Activated T-helper 1 cell treated with anti-CD3 and anti-CD28 coated beads, Interleukin-2, amount 50 U/mL, for 16 hours (primary cell): ENCODE measurements at places on chromosomes 1 and 21.
A peak's percentile ranks its signal among the peaks of the same experiment; 100 is the strongest.

GRCh38 chr1:183655562-183656075, 2.5 kb upstream of the APOBEC4 start:
- DNase-seq = peak; percentile 52

DNA sequence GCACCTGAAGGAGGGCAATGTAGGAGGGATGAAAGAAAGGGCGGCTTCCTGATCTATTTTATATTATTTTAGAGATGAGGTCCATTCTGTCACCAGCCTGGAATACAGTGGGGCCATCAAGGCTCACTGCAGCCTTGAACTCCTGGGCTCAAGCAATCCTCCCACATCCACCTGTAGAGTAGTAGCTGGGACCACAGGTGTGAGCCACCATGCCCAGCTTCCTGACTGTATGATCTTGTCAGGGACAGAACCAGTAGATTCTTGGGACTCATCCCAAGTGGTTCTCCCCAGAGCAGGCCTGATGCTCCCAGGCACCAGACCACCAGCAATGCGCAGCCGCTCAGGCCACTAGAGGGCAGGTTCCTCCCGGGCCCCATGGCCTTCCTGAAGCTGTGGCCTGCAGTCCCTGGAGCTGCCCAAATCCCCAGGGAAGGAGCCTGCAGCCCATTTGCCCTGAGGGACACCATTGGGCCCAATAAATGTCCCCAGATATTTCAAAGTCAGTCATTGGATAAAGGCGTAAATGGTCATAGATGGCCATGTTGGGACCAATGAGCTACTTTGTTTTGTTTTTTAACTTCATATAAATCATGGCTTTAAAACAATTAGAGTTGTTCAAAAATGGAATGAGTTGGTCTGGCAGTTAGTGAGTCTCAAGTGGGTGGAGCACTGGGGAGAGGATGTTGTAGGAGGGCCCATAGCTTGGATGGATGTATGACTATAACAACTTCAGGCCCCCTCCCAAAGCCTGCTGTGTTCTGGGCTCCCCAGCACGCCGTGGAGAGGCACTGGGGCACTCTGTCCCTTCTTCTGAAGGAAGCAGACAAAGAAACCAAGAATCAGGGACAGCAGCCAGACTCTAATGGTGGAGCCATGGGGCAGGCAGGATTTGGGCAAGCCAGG, 44.7 kb upstream of the GOLT1A start:
- DNase-seq = no peak

GRCh38 chr1:56335394-56335793, 244.0 kb downstream of the PLPP3 start:
- no peak for DNase-seq

DNA sequence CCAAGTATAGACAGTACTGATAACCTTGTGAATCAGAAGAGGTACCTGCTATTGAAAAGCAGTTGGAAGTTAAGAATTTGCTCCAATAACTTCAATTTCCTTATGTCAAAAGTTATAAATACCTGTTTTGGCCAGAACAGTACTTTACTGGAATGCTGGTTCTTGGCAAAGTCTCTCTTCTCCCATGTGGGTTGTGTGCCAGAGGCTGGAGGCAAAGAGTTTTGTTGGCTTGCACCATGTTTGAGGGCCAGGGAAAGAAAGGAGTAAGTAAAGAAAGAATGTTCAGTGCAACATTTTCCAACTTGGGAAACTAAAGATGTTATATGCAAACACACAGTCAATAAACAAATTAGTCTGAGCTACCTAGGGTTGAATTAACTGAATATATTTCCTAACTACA, 67.0 kb upstream of the DYNLT5 start:
- DNase-seq = no peak

- DNase-seq = no peak
These were observed 1.1 kb downstream of the DENND2D start for GRCh38 chr1:111199329-111199728.

DNA sequence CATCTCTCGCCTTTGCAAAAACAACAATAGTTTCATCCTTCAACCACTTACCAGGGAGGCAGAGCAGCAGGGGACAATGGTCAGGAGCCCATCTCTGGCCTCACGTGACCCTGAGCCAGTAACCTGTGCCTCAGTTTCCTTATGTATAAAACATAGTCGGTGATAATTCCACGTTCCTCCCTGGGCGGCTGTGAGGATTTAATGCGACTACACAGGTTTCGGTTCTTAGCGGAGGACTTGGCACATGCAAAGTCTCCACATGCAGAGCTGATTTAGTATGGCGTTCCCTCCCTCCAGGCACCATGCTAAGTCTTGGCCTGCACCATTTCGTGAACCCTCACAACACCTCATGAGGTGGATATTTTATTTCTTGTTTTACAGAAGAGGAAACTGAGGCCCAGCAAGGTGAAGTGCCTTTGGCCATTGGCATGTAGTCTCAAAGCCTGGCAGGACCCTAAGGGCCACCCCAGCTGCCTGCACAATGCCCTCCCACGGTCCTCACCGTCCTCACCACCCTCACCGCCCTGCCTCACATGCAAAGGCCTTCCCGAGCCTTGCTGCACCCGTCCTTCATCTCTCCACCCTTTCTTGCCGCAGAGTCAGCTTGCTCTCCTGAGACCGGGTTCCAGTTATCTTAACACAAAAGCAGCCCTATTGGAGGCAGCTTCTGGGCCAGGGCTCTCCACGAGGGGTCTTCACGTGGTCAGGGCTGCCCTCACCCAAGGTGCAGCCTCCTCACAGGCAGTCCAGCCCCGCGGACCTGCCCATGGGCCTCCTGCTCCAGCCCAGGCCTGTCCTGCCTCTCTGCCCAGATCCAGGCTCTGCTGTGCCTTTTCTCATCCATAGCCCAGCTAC, 48.9 kb downstream of the SYF2 start:
- DNase-seq = no peak

GRCh38 chr1:11906870-11907269, 19.4 kb downstream of the KIAA2013 start:
- DNase-seq = no peak

DNA sequence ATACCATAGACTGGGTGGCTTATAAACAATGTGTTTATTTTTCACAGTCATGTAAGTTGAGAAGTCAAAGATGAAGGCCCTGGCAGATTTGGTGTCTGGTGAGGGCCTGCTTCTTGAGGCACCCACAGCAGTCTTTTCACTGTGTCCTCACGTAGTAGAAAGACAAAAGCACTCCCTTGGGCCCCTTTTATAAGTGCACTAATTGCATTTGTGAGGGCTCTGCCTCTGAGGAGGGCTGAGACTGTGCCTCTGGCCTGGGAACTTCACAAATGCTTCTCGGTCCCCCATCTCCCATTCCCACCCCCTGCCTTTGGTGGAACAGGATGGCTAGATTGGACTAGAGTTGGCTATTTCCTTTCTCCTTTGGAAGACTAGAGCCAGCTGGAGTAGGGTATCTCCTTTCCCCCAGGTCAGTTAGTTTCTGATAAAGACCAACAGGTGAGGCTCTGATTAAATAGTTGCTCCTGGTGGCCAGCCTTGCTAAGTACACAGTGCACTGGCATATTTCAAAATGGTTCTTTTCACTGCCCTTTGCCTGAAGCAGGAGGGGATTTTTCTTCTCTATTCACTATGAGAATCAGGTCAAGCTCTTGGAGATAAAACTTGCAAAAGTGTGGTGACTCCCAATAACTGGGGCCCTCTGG, 82.9 kb downstream of the PLPPR4 start:
- DNase-seq = no peak

- DNase-seq = no peak
These were observed 150.1 kb downstream of the DISC1 start for GRCh38 chr1:231776757-231777062.

- DNase-seq = no peak
These were observed 186.5 kb upstream of the KCTD3 start for GRCh38 chr1:215380566-215380965.

GRCh38 chr1:92442351-92442750, 44.4 kb downstream of the GFI1 start:
- no peak for DNase-seq

DNA sequence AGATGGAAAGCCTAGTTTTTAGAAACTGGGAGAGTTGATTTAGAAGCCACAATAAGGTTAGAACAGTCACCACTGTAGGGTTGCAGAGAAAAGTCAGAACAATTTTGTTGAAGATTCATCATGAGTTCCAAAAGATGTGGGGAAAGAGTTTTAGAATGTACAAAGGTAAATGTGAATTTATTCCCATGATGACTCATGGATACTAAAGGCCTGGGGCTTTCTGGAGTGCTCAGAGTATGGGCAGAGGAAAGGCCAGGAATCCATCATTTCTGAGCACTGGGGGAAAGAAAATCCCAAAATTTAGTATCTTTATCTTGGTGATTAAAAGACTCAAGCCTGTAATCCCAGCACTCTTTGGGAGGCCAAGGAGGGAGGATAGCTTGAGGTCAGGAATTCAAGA, 17.8 kb downstream of the YBX1 start:
- no peak for DNase-seq

GRCh38 chr1:17080880-17081279, 27.0 kb upstream of the SDHB start:
- no peak for DNase-seq

DNA sequence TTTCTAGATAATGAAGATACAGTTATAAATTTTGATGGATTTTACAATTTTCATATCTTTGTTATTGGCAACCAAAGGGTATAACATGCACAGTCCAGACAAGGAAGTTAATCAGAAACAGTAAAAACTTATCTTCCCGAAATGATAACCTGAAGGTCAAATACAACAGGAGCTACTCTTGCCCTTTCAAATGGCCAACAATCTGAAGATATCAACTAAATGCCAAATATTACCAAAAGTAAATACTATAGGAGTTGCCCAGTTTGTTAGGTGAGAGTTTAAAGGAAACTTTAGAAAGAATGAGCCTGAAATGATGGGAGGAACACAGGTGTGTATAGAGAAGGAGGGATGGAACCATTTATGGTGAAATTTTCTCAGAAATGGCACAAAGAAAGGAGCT, 153.2 kb downstream of the RGS7 start:
- no peak for DNase-seq

- DNase-seq = no peak
These were observed 6.4 kb upstream of the C1orf21 start for GRCh38 chr1:184380468-184380867.

- DNase-seq = no peak
These were observed at the start of gene KIAA0319L for GRCh38 chr1:35557118-35557610. KIAA0319L (minus strand) TSS chr1:35557403; CDS start chr1:35554491, 2,912 bp downstream.

DNA sequence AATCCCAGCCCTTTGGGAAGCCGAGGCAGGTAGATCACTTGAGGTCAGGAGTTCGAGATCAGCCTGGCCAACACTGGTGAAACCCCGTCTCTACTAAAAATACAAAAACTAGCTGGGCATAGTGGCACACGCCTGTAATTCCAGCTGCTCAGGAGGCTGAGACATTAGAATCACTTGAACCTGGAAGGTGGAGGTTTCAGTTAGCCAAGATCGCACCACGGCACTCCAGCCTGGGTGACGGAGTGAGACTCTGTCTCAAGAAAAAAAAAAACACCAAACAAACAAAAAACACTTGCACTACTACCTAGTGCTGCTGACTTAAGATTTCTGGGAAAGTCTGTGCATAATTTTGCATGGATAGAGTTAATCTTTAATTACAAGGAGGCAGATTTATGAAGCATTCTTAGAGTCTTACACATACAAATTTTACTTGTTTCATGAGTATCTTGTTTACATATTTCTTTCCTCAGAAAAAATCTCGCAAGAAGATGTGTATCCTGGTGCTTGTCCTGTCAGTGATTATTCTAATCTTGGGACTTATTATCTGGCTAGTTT, 8.7 kb upstream of the PPP1R8 start:
- DNase-seq = no peak

DNA sequence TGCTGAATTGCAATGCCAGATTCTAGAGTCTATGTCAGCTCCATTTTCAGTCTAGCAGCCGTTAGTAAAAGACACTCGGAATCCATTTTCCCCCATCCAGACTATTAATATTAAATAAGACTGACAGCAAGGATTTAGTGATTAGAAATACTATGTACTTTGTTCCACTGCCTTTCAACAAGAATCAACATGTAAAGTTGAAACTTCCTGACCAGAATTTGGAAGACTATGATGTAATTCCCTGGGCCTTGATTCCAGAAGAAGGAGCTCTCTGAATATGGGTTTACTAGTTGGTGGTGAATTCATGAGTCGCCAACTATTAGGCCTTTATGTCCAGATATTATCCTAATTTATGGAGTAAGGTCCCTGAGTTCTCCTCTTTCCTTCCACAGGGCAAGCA, 24.8 kb downstream of the KDM1A start:
- DNase-seq = no peak

DNA sequence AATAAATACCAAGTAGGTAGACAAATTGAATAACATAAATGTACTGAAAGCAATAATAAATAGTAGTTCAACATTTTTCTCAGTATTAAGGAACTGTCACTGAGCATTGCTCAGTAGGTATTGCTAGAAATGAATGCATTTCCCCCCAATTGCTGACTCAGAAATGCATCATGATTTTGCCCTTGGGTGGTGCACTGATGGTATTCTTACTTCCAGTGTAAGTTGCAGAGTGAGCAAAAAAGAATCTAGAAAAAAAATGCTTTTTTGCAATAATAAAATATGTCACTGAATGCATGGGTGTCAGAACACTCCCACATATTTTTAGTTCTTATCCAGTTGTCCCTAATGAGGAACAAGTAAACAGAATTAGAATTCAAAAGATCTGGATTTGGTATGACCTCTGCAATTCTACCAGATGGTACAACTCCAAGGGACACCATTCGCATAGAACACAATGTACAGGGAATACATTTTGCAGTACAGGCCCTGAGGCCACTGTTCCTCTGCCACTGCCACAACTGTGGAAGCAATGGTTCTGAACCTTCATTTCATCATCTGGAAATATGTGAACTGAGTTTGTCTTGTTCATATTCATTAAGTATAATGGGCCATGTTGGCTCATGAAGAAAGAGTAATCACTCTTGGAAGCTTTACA, 78.0 kb downstream of the ATP6V1G3 start:
- DNase-seq = no peak

- no peak for DNase-seq
These were observed 18.9 kb upstream of the COL6A2 start for GRCh38 chr21:46078978-46079351.

DNA sequence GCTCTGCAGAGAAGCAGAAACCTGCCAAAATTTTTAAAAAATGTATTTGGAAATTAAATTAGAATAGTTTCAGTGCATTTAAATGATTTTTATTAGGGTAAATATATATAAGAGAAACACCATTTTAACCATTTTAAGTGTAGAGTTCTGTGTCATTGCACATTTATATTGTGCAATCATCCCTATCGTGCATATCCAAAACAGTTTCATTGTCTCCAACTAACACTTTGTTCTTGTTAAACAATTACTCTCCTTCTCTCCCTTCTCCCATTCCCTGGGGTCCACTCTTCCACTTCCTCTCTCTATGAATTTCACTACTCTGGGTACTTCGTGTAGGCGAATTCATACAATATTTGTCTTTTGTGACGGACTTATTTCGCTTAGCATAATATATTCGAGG, 6.0 kb upstream of the OR2L8 start:
- no peak for DNase-seq
